ENCODE measurements at places on chromosomes 1 and 21.

DNA sequence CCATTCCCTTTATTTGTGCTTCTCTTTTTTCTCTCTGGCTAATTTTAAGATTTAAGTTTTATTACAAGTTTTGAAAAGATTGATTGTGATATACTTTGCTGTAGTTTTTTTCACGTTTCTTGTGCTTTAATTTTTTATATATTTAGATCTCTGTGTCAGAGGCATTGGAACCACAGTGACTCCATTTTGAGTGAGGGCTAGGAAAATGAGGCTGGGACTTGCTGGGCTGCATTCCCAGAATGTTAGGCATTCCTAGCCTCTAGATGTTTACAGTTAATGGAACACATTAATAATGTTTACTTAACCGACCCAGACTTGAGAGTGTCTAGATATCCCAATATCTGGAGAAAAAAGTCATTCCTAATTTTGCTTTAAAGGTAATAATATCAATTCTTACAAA is 939.4 kb downstream of the BRINP3 start:
- DNase-seq = no peak

DNA sequence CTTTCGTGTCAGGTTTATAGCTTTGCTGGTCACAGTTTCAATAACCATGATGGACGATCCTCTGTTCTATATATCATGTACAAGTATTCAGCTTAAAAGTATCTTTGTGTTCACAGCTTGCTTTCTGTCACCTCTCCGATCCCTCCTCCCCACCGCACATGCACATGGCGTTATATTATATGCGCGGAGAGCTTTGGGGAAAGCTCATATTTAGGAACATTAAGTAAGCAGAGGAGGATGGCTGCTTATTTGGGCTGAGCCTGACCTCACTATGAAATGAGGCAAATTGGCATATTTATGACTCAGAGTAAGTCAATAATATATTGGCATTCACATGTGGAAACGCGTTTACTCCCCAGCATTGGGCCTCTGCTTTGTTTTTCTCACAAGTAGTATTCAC is 360.5 kb downstream of the HLX start:
- peak; percentile 31 for DNase-seq

GRCh38 chr1:85495556-85495955 is 30.6 kb upstream of the DDAH1 start:
- DNase-seq = peak; percentile 77

DNA sequence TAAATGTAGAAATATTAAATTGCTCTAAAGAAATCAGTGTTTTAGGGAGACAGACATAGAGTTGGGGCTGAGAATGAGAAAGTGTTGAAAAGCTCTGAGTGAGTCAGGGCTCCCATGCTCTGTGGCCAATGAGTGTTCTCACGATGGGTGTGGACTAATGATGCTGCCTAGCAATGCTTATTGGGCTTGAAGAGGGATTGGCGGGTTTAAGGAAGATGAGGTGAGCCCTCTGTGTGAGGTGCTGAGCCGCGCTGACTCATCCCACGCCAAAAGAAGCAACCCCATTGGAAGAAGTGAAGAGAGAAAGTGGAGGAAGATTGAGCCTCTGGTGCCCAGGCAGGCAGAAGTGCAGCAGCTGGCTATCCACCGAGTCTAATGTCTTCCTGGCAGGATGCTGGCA is 65.1 kb upstream of the DPT start:
- no peak for DNase-seq

GRCh38 chr1:64505232-64505943 is 35.5 kb downstream of the CACHD1 start:
- DNase-seq = no peak

- DNase-seq = no peak
Observed at GRCh38 chr1:21217812-21218596, 41.3 kb upstream of the EIF4G3 start.

- no peak for DNase-seq
Observed at GRCh38 chr1:66437136-66437401, 96.9 kb upstream of the SGIP1 start.

DNA sequence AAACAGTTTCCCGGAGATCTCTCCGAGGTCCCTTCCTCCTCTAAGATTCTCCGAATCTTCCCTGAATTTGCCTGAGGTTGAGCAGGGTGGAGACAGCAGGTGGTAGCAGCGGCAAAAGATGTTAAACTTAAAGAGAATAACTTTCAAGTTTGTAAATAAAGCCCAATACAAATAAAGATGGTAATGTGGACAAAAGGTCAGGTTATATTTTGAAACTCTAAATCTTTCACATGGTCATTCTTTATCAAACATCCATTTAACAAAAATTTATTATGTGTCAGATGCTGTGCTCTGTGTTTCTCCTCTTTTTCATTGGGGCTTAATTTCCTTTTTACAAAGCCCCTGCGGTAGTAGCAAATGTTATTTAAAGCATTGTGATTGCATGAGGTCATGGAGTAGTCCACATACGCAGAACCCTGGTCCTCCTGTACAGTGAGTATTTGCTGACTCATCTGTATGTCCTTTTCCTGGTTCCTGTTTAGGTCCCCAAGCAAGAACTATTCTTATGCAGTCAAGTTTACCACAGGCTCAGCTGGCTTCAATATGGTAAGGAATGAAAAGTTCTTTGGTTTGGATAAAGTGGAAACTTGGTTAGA is 119.2 kb downstream of the ITSN1 start:
- peak; percentile 99 for DNase-seq

GRCh38 chr1:57590978-57591377 is 167.1 kb upstream of the DAB1 start:
- no peak for DNase-seq

DNA sequence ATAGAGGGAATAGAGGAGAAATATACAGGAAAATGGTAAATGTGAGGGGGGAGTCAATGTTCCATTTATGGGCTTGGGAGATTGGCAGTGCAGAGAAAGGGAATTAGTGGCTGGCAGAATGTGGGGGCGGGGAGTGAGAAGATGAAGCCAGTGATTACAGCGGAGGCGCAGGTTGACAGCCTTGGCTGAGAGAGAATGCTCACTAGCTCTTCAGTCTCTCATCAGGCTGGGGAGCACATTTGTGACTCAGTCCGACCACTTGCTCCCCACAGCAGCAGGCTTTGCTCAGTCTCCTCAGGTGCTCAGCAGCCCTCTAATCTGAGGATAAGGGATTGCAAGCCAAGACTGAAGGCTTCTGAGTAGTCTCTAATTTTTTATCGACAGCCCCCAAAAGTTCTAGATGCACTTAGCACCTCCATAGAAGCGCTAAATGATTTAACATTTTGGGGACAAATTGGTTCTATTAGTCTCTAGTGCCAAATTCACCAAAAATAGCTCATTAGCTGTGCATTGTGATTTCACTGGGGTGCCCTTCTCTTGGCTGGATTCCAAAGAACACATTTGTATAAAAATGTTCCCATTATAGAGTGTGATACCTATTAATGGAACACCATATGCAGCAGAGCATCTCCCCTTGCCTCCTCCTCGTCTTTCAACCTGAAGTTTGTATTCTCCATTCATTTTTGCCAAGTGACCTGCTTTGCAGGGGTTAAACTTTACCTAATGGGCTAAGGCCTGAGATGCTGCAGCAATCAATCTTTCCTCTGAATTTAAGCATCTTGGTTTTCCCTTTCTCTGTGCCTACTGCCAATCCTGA is 191.8 kb downstream of the ZNF326 start:
- no peak for DNase-seq

DNA sequence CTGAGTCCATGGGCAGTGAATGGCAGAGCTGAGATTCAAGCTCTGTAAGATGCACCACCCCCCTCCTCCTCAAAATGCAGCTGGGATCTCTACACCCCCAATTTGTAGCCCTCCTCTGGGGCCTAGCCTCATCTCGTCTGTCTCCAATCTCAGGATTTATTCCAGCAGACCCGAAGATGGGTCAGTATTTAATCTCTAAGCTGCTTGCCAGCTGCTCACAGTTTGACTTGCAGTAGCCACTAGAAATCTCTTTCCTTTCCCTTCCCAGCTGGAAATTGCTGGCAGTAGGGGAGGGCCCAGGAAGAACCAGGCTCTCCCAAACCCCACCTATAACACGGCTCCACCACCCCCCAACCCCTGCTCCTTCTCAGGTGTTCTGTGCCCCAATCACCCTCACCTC is 1.5 kb downstream of the LACTBL1 start:
- no peak for DNase-seq

- DNase-seq = peak; percentile 20
Observed at GRCh38 chr1:221045842-221046831, 166.9 kb downstream of the HLX start.

DNA sequence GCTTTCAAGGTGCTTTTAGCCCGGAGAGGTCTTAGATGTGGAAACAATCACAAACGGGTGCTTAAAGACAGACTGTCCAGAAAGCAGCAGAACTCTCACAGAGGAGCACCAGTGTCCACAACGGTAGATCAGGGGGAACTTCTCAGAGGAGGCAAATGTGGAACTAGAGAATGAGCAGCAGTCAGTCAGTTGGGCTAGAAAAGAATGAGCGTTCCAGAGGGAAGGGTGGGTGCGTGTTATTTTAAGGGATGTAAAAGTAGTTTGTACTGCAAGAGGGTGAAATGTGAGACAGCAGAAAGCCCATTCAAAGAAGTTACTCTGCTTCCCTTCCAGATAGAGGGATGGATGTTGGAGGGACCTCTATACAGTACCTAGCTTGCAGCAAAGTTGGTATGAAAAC is 30.9 kb downstream of the RGS5 start:
- no peak for DNase-seq

GRCh38 chr1:20604678-20605077 is 15.8 kb downstream of the CDA start:
- no peak for DNase-seq

DNA sequence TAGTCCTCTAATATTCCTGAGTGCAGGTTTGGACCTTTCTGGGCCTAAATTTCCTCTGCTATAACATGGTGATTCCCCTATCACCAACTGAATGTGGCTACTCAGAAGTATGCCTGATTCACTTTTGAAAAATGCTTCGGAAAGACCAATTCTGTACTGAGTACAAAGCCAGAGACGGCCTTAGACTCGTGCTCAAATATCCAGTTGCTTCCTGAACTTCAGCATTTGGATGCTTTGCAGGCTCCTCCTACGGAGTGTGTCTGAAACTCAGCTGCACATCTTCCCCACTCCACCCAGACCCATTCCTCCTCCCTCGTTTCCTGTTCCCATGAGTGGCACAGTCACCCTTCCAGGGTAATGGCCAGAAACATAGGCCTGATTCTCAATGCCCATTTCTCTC is 98.4 kb upstream of the GADD45A start:
- DNase-seq = peak; percentile 51

DNA sequence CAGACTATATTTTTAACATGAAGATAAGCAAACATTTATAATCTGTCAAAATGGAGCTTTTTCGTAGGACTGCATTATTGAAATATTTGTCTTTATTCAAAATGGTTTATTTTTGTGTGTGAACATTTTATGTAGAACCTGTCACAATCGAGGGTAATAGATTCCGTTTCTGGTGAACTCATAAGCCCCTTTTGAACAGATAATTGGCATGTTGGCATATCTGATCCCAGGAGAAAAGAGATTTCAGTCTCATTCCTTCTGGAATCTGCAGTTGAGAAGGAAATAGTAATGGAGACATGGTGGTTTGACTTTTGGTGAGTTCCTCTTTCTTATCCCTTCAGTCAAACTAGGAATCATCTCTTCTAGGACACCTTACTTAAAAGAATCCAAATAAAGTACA is 427.9 kb upstream of the B3GALT2 start:
- no peak for DNase-seq

- peak; percentile 68 for DNase-seq
Observed at GRCh38 chr1:19949016-19949415, 25.6 kb upstream of the PLA2G2E start.

- DNase-seq = no peak
Observed at GRCh38 chr1:102742426-102742825, 365.9 kb downstream of the COL11A1 start.

GRCh38 chr1:224639426-224639975 is 23.4 kb downstream of the CNIH3 start:
- no peak for DNase-seq

DNA sequence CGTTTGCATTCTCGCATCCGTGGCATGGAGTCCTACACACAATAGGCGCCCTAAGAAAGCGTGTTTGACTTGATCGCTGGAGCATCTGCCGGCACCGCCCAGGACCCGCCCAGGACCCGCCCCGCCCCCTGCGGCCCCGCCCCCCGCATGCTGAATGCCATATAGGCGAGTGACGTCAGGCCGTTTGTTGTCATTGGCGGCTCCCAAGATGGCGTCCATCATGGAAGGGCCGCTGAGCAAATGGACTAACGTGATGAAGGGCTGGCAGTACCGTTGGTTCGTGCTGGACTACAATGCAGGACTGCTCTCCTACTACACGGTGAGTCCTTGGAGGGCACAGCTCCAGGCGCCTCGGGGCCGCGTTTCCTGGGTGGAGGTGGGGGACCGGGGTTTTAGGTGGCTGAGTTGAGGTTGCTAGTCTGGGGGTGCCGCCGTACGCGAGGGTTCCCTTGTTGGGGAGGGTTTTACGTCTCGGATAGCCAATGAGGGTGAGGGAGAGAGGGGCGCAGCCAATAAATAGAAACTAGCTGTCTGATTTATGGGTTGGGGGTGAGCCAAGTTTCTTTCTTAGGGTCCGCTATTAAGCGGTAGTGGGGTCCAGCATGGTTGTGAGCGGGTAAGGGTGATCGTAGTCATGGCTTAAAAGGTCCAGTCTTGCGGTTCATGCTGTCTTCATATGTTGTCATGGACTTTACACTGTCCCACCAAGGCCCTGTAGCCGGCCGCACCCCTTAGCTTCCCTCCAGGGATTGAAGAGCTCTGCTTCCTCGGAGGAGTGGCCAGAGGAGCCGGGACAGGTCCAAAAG is at the start of gene OSBPL9:
Gene OSBPL9 (plus strand): TSS at position 190 of the 806 bp plus-strand sequence. CDS start 19 bp downstream, at position 209.
- DNase-seq = peak; percentile 93

GRCh38 chr1:228463559-228464455 is 23.4 kb upstream of the RNF187 start:
- DNase-seq = no peak

- DNase-seq = no peak
Observed at GRCh38 chr1:29521811-29522580, 285.7 kb downstream of the PTPRU start.

GRCh38 chr1:17392199-17392740 is 20.3 kb downstream of the PADI6 start:
- no peak for DNase-seq

DNA sequence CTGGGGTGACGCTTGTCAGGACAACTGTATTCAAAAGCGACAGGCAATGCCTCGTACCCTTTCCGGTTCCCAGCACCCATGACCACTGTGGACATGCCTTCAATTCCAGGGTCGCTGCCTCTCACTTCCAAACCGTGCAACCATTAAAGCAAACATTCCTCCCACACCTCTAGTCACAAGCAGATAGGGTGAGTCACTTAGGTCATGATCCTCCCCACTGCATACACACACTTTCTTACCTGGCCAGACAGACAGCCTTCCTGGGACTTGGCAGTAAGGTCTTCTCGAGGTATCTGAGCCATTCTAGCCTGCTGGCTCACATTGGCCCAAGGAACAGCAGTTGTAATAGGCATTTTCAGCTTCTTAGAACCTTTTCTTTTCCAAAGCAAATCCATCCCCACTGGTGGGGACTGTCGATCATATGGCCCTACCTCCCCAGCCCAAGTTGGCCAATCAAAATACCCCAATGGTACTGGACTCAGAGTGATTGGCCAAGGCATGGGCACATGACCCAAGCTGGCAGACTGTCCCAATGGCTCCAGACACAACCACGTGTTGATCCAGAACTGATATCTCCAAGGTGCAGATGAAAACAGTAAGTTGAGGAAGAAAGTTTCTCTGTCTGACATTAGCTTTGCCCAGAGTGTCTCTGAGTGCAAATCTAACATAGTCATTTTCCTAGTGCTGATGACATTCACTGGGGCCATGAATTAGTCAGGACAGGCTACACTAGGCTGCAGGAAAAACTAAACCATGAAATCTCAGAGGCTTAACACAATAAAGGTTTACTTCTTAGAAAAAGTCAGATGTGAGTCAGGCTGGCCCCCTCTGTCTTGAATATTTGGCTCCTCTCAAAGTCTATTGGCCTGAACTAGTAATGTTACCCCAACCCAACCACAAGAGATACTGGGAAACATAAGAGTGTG is 113.8 kb downstream of the RRAGC start:
- no peak for DNase-seq

Data from fibroblast of skin of abdomen (primary cell).